Adipocyte (in vitro differentiated cells): ENCODE measurements at places on chromosomes 6 and 20.

- no peak for DNase-seq
Measured at GRCh38 chr20:45958593-45958992, 13.4 kb downstream of the ZNF335 start.

GRCh38 chr6:165716886-165717285 lies 53.8 kb upstream of the PDE10A start:
- DNase-seq, result no peak

DNA sequence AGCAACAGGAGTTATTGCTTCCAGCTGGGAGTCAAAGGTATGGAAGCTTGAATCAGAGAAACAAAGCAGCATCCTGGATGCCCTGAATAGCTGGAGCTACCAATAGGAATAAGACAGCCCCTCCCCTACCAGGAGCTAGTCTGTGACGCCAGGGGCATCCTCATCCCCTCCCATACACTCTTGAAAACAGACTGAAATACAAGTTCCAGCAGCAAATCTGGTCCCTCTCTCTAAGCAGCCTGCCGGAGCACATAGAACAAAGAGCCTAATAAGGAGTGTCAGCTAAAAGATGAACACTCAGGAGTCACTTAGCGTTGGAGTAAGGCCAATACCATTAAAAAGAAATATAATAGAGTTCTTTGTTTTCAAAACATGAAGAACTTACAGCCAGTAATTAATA lies 25.6 kb downstream of the FILIP1 start:
- DNase-seq, result no peak

GRCh38 chr20:51801122-51801822 lies 1.0 kb downstream of the SALL4 start:
- peak; percentile 24 for DNase-seq

DNA sequence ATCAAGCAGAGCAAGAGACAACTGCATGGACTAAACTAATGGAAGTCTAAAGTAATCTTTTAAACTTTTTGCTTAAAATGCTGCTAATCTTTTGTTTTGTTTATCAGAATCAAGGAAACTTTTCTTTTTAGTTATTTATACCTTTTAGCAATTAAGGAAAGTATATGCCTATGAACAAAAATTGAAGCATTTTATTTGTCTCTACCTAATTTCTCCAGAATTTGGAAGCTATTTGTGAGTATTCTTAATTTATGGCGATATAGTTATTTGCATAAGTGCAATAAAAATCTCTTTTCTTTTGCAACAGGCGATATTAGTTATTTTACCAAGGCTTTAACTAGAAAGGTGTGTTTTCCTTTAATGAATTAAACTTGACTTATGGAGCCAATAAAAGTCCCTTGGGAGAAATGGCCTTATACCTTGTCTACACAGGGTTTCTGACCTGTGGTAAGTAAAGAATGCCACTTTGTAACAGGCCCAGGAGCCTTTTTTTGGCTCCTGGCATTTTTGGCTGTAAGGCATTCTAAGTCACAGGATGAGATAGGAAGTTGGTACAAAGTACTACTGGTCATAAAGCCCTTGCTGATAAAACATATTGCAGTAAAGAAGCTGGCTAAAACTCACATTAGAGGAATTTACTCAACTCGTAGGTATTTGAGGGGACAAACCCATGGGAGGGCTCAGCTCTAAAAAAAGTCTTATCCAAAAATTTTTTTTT lies 37.2 kb downstream of the TMEM14A start:
- DNase-seq, result no peak

- no peak for DNase-seq
Measured at GRCh38 chr6:130063806-130064205, 45.4 kb downstream of the L3MBTL3 start.

DNA sequence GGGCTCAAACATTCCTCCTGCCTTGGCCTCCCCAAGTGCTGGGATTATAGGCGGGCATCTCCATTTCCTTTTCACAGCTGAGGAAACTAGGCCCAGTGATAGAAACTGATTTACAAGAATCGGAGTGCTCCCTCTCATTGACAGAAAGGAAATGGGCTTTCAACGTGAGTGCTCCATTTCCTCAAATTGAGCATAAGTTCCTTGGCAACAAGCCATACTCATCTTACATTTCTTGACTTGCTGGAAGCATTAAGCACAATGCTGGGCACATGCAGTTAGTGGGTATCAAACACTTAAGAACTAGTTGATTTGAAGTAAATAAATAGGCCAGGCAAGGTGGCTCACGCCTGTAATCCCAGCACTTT lies 54.7 kb downstream of the FGD2 start:
- DNase-seq, result no peak

DNA sequence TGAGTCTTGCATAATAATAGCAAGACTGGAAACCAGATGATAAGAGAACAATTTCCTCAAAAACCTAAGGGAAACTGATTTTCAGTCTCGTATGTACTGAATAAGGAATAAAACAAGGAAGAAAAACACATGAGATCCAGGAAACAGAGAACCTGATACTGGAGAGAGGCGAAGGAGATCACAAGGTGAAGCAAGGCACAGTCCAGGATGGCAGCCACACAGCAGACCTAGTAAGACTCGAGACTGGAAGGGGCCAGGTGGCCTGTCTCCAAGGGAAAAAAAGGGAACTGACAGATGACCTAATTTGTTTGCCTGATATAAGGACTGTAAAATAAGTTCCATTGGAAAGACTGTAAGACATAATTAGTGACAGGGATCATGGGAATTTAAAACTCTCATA lies 71.1 kb downstream of the TASP1 start:
- no peak for DNase-seq

DNA sequence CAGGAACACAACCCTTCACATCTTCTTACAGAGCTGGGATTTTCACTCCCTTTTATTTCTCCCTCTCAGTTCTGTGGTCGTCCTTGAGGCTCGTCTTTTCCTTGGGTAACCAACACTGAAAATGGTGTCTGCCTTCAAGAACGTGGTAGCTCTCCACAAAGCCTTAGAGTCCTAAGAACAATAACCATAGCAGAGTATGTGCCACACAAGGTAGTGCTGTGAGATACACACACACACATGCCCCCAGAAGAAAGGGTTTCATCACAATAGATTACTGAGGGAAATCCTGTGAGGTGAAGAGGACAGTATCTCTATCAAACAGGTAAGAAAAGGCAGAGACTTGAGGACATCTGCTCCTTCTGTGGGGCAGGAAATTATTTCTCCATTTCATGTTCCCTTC lies 104.8 kb upstream of the HDAC2 start:
- DNase-seq, result no peak

- DNase-seq, result no peak
Measured at GRCh38 chr6:111996144-111996865, 57.6 kb upstream of the CCN6 start.

- no peak for DNase-seq
Measured at GRCh38 chr20:20956513-20956931, 149.6 kb downstream of the LINC00237 start.

- no peak for DNase-seq
Measured at GRCh38 chr6:79776076-79776475, 144.9 kb downstream of the SH3BGRL2 start.

DNA sequence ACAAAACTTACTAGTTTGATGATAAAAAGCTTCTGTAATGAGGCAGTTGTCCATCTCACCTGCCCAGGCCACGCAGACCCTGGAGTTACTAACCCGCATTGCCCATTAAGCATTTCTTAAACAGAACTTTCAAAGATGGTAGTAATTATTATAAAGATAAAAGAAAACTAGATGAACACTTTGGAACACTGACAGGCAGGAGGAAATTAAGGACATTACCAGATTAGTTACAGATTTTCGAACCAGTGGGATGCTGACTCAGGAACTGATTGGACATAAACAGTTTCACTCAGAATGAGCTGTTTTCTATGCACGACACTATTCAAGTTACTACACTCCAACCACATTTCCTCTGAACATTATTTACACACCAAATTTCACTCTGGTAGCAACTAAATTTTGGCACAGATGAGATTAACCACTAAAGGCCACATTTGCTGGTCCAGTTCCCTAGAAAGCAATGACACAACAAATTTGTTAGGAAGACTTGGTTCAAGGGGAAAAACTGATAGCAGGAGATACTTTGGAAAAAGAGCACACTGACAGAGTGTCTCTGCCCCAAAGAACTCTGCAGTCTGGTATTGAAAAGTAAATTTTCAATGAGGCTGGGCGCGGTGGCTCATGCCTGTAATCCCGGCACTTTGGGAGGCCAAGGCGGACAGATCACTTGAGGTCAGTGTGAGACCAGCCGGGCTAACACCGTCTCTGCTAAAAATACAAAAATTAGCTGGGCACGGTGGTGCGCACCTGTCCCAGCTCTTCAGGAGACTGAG lies 3.0 kb downstream of the ROMO1 start:
- DNase-seq, result no peak

DNA sequence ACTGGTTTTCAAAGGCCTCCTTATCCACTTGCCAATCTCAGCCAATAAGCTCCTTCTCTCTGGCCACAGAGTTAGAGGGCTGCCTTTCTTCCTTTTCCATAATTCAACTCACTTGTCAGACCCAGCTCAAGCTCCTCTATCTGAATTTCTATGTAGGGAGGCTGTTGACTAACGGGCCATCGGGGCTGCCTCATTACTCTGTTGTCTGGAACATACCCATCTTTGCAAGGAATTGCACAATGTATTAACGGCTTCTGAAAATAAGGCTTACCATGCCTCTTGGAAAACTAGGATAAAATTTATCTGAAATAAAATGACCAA lies 28.5 kb upstream of the KIF6 start:
- DNase-seq, result no peak

DNA sequence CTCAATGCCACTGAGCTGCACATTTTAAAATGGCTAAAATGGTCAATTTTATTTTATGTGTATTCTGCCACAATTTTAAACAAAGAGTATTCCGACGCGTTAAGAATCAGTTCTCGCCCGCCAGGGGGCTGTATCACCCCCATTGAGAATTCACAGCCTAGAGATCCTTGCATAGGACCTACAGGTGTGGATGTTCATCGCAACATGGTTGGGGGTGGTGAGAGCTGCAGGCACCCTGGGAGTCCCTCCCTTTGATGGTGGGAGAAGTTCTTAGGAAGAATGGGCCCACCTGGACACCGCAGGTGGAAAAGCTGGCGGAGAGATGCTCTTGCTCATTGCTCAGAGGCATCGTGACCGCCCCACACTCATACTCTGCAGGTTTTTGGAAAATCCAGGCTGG lies 63.5 kb downstream of the SLC2A10 start:
- no peak for DNase-seq

- peak; percentile 1 for DNase-seq
Measured at GRCh38 chr6:104126315-104127005, 733.3 kb downstream of the HACE1 start.

- DNase-seq, result no peak
Measured at GRCh38 chr6:97771372-97771771, 488.4 kb upstream of the MMS22L start.

DNA sequence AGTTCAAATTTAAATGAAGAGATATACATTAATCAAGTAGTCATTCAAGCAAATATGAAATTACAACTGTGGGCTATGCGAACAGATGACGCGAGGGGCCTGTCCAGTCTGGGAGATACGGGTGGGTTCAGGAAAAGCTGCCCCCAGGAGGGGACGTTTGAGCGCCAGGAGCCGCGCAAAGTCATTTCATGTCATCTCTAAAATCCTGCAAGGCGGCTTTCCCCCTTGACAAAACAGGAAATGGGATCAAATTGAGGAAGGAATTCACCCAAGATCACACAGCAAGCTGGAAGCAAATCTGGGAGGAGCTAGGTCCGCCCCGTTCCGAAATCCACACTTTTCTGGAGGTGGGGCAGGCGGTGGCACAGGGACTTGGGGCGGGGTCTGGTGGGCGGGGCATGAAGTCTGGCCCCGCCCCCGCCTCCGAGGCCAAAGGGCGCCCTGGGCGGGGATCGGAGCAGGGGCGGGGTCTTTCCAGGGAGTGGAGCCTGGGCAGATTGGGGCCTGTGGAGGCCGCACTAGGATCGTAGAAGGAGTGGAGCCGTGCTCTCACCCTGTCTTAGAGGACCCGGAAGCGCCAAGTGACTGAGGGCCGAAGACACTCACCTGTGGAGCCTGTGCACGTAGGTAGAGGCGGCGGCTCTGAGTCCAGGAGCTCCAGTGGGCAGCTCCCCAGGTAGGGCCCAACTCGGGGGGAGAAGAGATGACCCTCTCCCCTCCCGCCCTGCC lies at the start of gene LPIN3:
Gene LPIN3, plus strand, starts transcription at position 495 of the 729 bp plus-strand sequence. CDS start 4,983 bp downstream, outside the sequence.
- DNase-seq, result peak; percentile 78

DNA sequence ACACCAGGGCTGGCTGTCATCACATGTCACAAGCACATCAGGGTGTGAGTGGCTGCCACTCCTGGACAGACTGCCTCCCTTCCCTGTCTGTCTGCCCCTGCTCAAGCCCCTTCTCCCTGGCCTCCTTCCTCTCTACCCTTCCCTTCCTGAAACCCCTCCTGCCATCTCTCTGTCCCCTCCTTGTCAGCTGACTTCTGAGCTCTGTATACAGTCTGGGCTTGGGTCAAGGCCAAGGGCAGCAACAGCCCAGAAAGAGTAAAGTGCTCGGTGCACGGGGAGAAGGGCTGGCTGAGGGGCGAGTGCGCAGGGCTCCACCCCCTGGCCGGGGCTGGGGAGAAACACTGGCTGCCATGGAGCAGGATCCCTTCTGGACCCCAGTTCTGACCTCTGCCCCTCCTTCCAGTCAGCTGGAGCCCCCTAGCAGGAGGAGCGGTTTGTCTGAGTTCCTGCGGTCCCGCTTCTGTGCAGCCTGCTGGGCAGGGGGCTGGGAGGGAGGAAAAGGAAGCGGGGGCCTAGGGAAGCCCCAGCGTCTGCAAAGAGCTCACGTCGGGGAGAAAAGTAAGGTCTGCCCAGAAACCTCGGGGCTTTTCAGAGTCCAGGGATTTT lies 2.0 kb downstream of the LKAAEAR1 start:
- DNase-seq, result no peak

DNA sequence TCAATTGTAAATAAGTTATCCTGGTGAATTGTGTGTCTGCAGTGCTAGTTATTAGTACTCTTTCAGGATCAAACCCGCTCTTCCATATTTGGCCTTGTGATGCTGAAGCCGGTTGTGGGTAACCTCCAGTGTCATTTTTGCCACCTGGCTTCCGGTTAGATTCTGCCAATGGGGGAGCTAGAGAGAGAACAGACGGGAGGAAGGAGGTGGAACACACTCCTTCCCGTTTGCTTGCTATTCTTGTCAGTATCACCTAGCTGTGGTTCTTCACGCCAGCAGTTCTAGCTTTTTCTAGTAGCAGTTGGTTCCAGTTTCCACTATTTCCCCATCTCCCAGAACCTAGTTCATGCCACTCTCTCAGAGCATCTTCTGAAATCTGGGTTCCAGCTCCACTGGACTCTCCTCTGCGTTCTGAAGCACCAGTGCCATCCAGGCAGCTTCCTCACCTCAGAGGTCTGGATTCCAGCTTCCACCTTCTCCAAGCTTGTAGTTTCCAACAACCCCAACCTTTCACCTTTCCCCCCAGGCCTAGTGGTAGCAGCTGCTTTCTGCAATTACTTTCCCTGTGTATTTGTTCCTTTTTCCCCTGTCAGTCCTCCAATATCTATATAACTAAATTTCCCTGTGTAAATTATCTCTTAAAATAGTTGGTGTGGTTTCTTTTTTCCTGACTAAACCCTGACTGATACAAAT lies 46.9 kb upstream of the LOC128125822 start:
- no peak for DNase-seq

DNA sequence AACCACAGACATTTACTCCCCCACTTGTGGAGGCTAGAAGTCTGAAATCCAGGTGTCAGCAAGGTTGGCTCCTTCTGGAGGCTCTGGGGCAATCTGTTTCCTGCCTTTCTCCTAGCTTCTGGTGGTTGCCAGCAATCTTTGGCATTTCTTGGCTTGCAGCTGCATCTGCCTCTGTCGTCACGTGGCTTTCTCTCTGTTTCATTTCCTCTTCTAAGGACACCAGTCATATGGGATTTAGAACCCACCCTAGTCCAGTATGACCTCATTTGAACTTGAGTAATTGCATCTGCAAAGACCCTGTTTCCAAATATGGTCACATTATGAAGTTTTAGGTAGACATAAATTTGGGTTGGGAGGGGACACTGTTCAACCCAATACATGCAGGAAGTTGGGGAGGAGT lies 56.2 kb upstream of the EPB41L1 start:
- peak; percentile 56 for DNase-seq

- DNase-seq, result no peak
Measured at GRCh38 chr6:32192608-32193039, at the start of gene GPSM3. GPSM3 (minus strand) TSS chr6:32192643; CDS start chr6:32192513, 130 bp downstream.
